ENCODE measurements at places on chromosomes 5 and 9.

DNA sequence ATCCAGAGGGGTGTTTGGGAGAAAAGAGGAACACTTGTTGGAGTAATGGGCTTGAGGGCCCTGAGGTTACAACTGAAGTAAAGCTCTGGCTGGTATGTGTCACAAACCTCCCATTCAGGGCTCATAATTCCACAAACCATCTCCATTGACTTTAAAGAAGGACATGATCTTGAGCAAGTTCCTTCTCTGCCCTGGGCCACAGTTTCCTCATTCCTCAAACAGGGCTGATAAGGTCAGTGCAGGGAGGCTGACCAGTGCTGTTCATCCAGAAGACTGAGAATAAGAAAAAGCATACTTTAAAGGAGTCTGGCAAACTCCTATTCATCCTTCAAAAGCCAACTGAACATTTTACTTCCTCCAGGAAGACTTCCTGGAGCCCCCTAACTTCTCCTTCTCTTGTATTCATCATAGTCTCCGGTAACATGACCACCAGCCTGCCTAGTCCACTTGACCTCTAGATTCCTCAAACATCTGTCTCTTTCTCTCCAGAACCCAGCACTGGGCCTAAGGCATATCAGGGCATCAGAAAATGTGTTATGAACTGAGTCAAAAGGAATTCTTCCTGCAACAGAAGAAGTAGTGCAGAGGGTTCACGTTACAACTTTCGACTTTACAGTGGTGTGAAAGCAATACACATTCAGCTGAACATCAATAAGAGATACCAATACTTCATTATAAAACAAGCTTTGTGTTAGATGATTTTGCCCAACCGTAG, 20.7 kb upstream of the PTPN3 start:
- no peak for DNase-seq

DNA sequence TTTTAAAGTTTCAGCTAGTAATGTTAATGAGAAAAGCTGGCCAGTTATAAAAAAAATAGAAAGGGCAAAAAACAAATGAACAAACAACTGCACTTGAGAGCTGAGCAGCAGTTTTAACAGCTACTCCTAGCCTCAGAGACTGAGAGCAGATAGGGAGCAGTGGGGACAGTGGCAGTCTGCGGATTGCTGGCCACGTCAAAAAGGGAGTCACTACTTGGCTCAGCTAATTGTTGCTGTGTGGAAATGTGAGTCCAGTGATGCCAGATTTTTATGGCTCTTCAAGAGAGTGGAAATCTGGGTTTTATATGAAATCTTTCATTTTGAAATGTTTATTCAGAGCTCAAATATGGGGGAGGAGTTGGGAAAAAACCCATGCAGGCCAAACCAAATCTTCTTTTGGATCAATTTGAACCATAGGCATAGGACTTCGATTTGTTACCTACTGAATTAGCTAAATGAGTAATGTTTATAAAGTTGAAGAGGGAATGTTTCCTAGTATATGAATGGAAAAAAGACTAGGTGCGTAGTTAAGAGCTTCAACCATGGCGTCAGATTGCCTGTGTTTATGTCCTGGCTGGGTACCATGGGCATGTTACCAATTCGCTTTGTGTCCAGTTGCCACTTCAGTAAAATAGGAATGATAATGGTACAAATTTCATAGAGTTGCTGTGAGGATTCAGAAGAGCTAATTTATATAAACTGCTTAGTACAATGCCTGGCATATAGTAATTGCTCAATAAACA, 102.1 kb downstream of the PAM start:
- DNase-seq, result no peak

- no peak for DNase-seq
Measured at GRCh38 chr9:89734600-89735041, 129.8 kb downstream of the GADD45G start.

DNA sequence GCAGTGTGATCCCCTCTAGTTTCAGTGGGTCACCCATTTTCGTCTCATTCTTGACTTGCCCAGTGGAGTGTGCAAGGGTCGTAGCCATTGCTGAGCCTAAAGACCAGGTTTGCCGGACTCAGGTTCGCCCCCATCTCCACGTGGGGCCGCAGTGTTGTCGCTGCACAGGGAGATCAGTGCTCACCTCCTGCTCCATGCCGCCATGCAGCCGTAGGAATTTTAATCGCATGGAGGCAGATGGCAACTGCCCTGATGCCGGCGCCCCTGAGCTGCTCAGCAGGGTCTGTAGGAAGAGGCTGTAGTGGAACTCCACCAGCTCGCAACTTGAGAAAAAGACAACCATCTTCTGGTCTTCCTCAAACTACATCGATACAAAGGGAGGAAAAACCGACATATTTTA, 24.1 kb downstream of the DDX31 start:
- no peak for DNase-seq

GRCh38 chr5:148827723-148828122, 1.3 kb downstream of the ADRB2 start:
- DNase-seq, result no peak

DNA sequence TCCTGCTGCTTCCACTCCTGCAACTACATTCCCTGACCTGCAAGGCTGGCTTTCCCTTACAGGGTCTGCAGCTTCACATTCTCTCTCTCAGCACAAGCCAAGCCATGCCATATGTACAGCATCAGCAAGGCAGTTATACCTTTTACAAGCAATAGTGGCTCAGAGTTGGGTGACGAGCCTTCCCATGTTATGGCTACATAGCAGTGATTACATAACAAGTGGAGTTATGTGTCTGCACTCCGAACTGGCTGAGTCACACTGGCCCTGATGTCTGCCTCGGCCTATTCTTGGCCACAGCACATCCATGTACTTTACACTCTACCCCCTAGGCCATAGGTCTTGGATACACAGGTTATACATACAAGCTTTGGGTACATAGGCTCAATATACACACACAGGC, 52.0 kb upstream of the SNCAIP start:
- DNase-seq, result no peak

GRCh38 chr9:82196622-82197441, 208.3 kb downstream of the SPATA31D1 start:
- DNase-seq, result no peak

DNA sequence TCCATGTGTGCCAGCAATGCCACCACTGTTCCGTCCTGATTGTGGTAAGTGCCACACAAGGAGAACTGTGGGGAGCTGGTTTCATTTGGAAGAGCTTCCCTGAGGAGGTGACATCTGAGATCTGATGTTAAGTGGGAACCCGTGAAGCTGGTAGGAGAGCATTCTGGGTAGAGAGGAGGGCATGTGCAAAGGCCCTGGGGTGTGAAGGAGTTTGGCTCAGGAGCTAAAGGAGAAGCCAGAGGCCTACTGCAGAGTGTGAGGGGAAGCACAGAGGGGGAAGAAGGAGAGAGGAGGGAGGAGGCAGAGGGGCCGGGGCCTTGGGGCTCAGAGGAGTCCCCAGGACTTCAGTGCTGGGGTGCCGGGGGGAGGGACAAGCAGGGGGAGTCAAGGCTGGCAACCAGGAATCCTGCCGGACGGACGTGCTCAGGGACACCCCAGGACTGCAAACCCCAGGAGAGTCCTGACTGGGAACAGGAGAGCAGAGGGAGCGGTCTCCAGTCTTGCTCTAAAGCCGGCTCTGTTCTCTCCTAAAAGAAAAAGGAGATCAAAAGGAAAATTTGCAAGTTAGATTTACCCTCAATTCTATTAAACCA, 19.7 kb downstream of the C9orf50 start:
- no peak for DNase-seq

DNA sequence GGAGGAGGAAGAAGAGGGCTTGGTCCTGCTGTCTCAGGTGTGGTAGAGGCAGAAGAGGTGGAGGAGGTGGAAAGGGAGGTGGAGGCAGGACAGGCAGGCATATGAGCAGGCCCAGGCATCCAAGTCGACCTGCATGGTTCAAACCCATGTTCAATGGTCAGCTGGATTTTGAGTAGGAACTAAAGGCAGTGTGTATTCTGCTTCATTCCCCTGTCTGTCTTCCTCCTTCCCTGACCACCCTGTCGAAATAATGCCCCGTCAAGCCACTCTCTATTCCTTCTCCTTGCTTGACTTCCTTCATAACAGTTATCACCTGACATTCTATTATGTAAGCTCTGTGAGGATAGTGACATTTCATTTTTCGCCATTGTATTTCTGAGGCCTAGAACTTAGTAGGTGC, 34.8 kb downstream of the ATP6V0E1 start:
- DNase-seq, result no peak

DNA sequence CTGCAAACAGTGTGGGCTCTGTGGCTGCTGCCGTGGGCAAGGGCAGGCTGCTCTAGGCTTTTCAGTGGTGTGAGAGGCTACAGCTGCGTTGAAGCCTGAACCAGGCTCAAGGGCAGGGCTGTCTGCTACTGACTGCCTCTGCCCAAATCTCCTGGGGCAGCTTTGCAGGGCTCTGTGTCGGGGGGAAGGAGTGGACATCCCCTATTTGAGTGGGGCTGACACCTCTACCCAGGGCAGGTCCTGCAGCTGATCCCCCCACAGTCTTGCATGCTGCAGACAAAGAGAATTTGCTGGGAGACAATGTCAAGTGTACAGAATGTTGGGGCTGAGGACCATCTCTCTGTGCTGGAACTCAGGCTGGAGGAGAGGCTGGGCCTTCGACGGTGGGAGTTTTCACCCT, 240.2 kb downstream of the PBX3 start:
- no peak for DNase-seq

DNA sequence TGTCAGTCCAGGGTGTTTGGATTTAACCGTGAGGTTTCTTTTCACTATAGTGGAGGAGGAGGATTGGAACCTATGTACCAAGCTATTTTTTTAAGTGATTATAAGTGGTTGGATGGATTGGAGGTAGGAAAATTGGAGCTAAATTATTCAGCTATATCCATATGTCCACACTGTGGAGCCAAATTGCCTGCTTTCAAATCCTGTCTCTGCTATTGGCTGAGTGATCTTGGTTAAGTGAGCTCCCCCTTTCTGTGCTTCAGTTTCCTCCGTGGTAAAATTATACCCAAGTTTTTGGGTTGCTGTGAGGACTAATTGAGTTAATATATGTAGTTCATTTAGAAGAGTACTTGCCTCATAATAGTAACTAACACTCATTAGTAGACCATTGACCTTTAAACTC, 2.5 kb downstream of the CENPP start:
- DNase-seq, result no peak

- no peak for DNase-seq
Measured at GRCh38 chr9:119483153-119483552, 113.9 kb upstream of the BRINP1 start.

DNA sequence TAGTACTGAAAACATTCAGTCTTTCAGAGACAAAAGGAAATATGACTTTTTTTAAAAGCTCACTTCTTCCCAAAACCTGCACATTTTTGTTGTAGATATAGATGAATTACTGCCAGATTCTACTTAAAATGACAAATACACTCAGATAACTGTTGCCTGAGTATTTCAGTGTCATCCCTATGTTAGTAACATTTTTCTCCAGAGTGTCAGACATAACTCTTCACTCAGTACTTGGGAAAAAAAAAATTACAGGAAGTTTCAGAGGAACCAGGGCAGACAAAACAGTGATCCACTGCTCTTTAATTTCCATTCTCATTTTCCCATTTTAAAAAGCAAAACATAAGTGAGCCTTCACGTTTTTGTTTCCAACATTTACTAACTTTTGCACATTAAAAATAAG, 79.3 kb upstream of the ITGA1 start:
- DNase-seq, result no peak

DNA sequence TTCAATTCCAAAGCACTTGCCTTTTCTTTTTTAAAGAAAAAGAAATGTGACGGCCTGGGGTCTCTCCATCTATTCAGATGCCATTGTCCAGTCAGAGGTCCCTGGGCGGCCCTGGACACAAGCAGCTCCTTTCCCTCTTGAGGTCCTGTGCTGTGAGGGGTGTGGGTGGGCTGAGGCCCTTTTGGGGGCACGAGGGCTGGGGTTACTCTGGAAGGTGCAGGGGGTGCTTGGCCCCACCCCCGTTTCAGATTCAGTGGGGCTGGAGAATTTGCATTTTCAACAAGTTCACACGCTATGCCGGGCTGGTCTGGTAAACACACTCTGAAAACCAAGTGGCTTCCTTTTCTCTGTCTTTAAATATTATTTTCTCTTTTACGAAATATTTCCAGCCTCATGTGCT, 91.4 kb upstream of the PHYKPL start:
- DNase-seq, result no peak

DNA sequence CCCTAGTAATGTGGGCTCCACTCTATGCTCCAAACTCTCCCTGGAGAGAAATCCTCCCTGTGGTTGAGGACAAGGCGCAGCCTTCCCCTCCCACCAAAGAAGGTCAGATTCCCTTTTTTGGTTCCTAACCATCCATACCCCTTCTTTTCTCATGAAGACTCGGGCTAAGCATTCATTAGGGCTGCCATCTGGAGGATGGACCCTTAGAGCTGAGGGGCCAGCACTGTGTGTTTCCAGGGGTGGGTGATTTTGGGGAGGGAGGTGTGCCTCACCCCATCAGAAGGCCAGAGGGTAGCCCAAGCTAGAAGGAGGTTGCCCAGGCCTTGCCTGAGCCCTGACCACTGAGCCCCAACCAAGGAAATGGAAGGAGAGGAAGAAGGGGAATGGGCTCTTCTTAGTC, 36.8 kb downstream of the TGFBI start:
- DNase-seq, result no peak

DNA sequence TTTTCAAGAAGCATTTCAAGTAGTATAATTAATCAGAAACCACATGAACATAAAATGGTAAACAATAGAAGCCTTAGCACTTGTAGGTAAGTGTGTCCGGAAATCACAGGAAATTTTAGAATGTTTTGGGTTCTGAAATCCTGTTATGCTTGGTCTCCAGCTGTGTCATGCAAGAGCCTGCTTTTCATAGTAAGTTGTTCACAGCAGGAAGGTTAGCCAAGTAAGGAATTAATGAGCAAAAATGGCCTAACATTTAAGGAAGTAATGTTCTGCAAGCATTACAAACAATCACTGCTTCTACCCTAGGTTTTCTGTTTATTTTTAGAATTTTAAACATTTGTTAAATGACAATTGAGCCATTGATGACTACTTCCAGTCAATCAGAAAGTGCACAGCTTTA, 669.5 kb downstream of the SLCO4C1 start:
- no peak for DNase-seq

DNA sequence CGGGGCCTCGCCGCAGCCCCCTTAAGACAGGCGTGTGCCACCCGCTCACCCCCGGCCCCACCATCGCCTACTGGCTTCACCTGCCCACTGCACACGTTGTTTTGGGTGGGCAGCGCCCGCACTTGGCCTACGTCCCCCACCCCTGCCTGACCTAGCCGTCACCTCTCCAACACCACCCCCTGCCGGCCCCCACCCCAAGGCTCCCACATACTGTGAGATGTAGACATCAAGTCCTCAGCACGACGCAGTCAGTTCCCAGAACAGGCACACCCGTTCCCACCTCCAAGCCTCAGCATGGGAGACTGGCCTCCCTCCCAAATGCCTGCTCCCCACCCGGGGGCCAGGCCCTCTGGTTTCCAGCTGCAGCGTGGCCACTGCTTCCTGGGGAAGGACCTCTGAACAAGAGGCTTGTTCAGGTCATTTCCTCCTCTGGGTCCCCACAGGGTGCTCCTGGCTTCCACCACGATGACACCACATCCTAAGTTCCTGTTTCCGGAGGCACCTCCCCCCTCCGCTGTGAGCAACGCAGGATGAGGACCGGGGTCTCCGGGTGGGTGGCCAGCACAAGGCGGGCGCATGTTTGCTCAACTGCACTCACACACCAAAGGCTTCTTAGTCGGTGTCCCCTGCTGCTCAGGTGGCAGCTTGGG, 11.3 kb downstream of the DBN1 start:
- no peak for DNase-seq

All from right renal cortex interstitium (tissue), 3 donors.